ENCODE measurements at places on chromosomes 7 and 10. TPM values are rescaled to one million over a fixed set of nuclear protein-coding genes. Genes with fewer than 3 reads are reported as not detected.

DNA sequence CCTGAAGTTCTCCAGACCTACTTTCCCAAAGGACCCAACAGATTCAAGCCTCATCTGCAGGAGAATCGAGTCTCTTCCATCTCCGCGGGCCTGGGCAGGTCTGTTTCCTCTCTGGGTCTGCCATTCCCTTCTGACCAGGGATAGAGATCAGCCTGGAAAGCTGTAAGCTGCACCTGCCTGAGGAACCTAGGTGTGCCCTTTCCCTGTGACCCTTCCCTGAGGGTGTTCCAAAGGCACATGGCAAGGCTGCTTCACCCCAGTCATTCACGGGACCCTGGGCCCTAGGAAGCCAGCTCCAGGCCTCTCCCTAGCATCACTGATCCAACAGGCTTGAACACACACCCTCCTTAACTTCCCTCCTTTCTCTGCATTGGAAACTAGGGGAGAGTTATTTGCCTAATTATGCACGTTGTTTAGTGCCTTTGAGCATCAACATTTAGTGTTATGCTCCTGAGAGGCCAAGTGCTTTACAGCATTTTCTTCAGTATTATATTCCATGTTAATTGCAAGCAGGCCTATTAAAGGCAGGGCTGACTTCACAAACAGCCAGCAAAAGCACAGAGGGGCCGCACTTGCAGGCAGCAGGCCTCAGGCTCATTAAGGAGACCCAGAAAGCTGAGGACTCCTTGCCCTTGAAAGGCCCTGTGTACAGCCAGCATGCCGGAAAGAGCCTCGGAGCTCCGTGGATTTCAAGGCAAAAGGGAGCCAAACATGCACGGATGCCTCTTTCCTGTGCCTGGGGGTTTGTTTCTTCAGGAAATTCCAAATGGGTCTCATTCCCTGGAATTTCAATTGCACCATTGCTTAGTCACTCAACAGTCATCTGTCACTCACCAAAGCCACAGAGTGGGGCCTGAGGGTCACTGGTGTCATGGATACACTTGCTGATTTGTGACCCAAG, 91.0 kb upstream of the FAM20C start:
- peaks cover 4% of the 10 kb centered on the region for H3K27me3 ChIP-seq
- no peaks in the 10 kb centered on the region for H3K36me3 ChIP-seq
- H3K4me3 ChIP-seq: no peak overlapping the region
- DNase-seq: no peak
- no peaks in the 10 kb centered on the region for H3K4me1 ChIP-seq

DNA sequence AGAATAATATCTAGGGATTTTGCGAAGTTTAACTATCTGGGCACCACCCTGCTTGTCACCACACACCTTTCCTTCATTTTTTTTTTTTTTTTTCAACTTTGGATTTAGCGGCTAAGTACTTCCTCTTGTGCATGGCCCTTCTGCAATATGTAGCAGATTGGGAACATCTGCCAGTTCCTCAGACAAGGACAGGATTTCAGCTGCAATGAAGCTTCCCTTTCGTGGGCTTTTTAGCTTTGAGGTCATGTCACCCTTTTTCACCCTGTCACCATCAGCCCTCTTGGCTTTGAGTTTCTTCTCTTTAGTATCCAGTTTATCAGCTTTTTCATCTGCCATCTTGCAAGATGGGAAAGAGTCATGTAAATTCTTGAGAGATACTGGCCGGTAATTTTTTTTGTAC, 81.6 kb upstream of the ETV1 start:
- no peak overlapping the region for H3K27ac ChIP-seq
- no peak overlapping the region for H3K4me3 ChIP-seq
- no peaks in the 10 kb centered on the region for H3K27me3 ChIP-seq

HDAC9 gene
- total RNA-seq: 1.5 TPM

DNA sequence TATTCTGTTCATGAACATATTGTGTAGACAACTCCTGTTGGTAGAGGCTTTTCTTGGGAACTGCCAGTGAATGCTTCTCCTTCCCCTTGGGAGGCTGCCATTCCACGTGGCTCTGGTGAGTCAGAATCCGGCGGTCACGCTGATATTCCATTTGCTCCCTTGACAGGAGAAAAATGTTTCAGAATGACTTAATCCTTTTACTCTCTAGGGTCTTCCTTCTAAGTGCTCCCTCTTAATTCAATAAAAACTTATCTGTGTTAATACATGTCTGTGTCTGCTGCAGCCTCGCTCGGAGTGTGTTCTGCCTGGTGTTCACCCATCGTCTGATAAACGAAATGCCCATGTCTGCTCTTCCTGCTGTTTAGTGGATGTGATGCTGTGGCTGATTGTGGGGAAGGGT, 278.6 kb downstream of the ARHGAP12 start:
- H3K36me3 ChIP-seq: no peaks in the 10 kb centered on the region
- no peak overlapping the region for H3K27ac ChIP-seq
- no peak overlapping the region for H3K4me3 ChIP-seq
- DNase-seq: no peak

VPS37D gene
- 0.87 TPM for total RNA-seq

FAM131B gene
- 2.7 TPM for total RNA-seq

SMO gene
- total RNA-seq: 0.81 TPM

GRCh38 chr7:133315332-133316040, 62.6 kb downstream of the EXOC4 start:
- H3K27ac ChIP-seq: no peak overlapping the region
- DNase-seq: no peak
- H3K4me1 ChIP-seq: peaks cover 5% of the 10 kb centered on the region
- H3K4me3 ChIP-seq: no peak overlapping the region

- H3K36me3 ChIP-seq: no peaks in the 10 kb centered on the region
- DNase-seq: no peak
- H3K4me1 ChIP-seq: no peaks in the 10 kb centered on the region
- H3K4me3 ChIP-seq: no peak overlapping the region
Observed at GRCh38 chr7:113202284-113202683, 83.9 kb upstream of the SMIM30 start.

DNA sequence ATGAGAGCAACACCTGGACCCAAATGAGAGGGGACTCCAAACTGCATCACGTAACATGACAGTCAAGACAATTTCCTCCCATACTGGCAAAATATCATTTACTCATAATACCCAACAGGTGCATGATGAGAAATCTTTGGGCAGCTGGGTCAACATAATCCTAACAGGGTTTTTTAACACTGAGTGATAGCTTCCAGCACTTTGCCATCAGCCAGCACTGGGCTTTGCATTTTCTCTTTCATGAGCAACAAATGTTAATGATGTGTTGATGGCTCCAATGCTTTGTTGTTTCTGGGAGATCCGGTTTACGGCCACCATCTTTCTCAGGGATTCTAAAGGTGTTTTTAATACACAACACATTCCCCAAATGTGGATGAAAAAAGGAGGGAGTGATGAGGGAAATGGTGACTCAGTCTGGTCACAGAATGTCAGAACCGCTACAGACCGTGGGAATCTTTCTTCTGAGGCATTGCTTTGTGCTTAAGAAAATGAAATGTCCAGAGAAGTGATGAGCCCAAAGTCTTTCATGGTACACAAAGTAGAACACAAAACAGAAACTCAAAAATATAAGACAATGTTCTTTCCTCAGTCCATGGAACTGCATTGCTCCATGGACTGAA, 705.7 kb upstream of the IGFBP3 start:
- H3K27ac ChIP-seq: no peak overlapping the region
- no peaks in the 10 kb centered on the region for H3K4me1 ChIP-seq
- DNase-seq: no peak
- H3K4me3 ChIP-seq: no peak overlapping the region
- H3K36me3 ChIP-seq: no peaks in the 10 kb centered on the region
- H3K27me3 ChIP-seq: no peaks in the 10 kb centered on the region

DNA sequence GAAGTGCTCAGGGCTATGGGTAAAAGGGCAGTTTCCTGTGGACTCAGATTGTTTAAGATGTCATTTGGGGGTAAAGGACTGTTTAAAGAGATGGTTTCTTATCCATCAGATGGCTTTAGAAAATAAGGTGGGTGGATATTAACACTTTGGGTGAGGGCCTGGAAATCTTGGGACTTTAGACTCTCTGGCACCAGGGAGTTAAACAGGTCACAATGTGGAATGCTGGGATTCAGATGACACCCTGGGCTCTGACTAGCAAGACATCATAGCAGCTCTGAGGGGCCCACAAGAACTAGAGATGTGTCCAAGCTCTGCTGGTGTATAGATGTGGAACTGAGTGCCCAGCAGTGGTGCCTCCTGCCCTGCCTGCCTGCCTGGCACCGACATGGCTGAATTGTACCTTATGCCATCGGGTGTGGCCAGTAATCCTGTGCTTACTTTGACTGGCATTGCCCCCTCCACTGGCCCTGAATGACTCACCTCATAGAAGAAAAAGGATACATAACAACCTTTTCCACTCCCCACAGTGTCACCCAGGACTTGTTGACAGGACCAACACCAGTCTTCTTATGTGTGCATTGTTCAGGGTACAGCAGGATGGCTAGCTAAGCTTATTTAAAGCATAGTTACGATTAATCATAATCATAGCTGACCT, 100.0 kb upstream of the PRR15 start:
- H3K36me3 ChIP-seq: no peaks in the 10 kb centered on the region
- H3K4me1 ChIP-seq: no peaks in the 10 kb centered on the region
- H3K27ac ChIP-seq: no peak overlapping the region
- no peaks in the 10 kb centered on the region for H3K27me3 ChIP-seq
- no peak for DNase-seq
- no peak overlapping the region for H3K4me3 ChIP-seq

DNA sequence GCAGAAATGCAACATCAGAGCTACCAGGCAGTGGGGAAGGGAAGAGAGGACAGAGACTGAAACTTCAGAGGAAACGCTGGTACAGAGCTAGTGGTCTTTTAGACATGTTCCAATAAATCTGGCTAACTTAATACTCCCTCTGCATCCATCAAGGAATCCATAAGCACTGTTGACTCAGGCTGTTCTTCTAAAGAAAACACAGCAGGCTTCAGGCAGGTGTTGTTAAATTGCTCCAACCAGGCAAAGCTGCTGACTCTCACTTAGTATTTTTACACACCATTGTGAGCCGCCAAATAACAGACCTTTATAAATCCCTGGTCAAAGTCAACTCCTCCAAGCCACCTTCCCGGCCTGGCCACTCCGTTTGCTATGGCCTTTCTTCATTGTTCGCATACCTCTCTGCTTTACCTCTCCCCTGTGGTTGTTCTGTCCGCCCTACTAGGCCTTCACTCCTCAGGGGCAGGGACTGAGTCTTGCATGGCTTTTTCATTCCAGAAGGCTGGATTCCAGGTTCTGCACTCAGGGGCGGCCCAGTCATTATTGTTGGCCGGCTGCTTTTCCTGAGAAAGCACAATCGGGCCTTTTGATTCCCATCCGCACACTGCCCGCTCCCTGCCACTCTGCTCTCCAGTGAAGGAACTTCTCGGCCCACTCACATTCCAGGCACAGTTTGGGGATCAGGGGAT, 18.4 kb downstream of the CREB3L2 start:
- no peak overlapping the region for H3K27ac ChIP-seq
- H3K27me3 ChIP-seq: no peaks in the 10 kb centered on the region
- DNase-seq: no peak
- peaks cover 31% of the 10 kb centered on the region for H3K36me3 ChIP-seq

GRCh38 chr7:22320416-22320815, 36.5 kb downstream of the RAPGEF5 start:
- no peaks in the 10 kb centered on the region for H3K36me3 ChIP-seq
- DNase-seq: no peak
- no peaks in the 10 kb centered on the region for H3K27me3 ChIP-seq
- no peak overlapping the region for H3K27ac ChIP-seq
- H3K4me3 ChIP-seq: no peak overlapping the region

NEURL1 gene
- total RNA-seq: 1.7 TPM

DNA sequence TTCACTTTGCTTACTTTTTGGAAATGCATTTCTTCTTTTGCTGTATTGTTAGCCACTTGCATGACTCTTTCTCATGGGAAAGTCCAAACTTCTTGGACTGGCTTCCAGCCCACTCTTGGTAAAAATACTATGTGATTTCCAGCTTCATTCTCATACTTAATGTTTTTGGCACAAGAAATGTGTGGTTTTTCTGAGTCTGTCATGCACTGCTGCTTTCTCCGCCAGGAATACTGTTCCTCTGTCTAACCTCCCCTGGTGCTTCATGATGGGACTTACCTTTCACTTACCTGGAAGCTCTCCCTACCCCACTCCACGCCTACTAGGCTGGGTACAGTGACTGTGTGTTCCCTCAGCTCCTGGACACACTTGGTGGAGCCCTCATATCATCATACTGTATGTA, 18.7 kb downstream of the MGAM2 start:
- H3K36me3 ChIP-seq: no peaks in the 10 kb centered on the region
- H3K27me3 ChIP-seq: peaks cover 6% of the 10 kb centered on the region
- H3K4me3 ChIP-seq: no peak overlapping the region
- no peaks in the 10 kb centered on the region for H3K4me1 ChIP-seq
- H3K27ac ChIP-seq: no peak overlapping the region
- DNase-seq: no peak

KCNH2 gene
- 0.23 TPM for total RNA-seq

DNA sequence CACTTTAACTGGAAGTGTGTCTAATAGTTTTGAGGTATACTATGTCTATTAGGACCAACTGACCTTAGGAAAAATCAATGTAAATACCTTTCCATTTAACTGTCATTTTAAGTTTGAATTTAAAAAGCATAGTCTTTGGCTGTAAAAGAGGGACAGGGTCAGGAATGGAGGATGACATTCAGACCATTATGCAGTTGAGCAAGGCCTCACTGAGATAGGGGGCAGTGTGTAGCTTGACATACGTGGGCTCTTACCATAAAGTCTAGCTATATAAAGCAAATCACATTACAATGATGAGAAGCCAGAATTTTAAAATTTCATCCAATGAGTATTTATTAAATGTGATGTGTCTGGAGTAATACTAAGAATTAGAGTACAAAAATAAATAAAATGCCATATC, 17.9 kb downstream of the PALS2 start:
- H3K4me1 ChIP-seq: peaks cover 31% of the 10 kb centered on the region
- DNase-seq: no peak
- peaks cover 2% of the 10 kb centered on the region for H3K36me3 ChIP-seq
- H3K27ac ChIP-seq: no peak overlapping the region
- H3K27me3 ChIP-seq: no peaks in the 10 kb centered on the region

DNA sequence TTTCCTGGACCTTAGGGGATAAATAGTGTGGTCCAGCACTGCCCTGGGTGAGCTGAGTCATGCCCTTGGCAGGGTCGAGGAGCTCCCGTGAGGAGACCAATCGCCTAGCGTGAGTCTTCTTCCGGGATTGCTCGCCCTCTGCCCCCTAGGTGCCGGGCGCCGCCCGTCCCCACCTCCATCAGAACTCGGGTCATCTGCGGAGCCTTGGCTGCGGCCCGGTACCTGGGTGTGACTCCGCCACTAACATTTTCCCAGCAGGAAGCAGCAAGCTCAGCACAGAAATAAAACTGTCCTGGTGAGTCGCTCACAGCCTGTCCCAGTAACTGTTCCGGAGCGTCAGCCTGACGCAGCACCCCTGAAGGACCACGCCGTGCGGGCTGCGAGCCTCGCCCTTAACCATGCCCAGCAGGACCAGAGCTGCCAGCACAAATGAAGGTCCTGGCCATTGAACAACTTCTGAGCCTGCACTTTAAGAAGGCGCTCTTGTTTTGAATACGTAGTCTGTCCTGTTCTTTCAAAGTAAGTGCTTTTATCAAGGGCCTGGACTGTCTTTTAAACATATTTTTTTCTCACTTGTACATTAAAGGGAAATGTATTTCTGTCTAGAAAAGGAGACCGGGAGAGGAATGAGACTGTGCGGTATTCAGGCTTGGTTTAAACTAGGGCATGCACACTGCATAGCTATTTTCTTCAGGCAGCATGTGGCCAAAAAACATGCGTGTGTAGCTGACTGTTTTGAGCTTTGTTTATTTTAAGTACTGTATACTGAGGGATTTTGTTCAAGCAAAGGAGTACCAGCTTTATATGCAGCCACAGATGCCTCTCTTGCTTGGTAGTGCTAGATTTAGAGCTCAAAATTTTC, 136.7 kb downstream of the HECW1 start:
- H3K4me3 ChIP-seq: no peak overlapping the region
- H3K4me1 ChIP-seq: no peaks in the 10 kb centered on the region
- no peaks in the 10 kb centered on the region for H3K36me3 ChIP-seq
- no peak for DNase-seq
- H3K27me3 ChIP-seq: peaks cover 4% of the 10 kb centered on the region
- no peak overlapping the region for H3K27ac ChIP-seq

DIP2C gene
- 0.95 TPM for total RNA-seq
